ENCODE measurements at places on chromosomes 11 and 22.
A peak's percentile ranks its signal among the peaks of the same experiment; 100 is the strongest.

- peak; percentile 64 for DNase-seq
These were observed 55.6 kb downstream of the P4HA3 start for GRCh38 chr11:74255741-74256375.

GRCh38 chr11:122976734-122977469 is 4.7 kb downstream of the BSX start:
- no peak for DNase-seq

DNA sequence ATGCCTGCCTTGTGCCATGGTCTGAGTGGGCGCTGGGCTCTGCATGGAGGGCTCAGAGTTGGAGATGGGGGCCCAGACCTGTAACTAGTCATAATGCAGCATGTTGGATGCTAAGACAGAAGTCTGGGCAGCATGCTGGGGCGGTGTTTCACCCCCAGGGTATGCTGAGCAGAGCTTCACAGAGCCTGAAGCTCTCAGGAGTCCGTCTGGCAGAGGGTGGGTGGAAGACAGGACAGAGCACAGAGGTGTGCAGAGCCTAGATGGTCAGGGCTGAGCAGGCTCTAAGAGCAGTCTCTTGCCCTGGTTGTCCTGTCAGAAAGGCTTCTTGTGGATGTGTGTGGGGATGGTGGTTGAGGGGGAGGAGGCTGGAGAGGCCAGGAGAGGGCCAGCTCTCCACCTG is 7.2 kb downstream of the TAF6L start:
- DNase-seq = no peak

GRCh38 chr11:61332281-61332796 is 566 bp downstream of the DDB1 start:
- DNase-seq = peak; percentile 67

DNA sequence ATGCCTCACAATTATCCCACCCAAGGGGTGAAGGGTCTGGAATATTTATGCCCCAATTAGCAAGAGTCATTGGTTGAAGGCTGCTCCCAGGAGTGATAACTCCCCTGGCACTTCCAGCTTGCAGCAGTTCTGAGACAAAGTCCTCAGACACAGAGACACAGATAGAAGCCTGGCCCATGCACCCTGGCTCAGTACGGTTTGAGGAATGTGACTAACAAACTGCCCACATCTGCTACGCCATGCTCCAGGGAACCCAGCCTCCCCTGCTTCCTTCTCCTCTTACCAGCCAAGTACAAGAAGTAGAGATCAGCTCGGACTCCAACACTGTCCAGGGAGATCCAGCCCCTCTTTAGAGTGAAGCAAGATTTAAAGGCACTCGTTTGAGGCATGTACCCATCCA is 48.5 kb upstream of the BMAL1 start:
- no peak for DNase-seq

DNA sequence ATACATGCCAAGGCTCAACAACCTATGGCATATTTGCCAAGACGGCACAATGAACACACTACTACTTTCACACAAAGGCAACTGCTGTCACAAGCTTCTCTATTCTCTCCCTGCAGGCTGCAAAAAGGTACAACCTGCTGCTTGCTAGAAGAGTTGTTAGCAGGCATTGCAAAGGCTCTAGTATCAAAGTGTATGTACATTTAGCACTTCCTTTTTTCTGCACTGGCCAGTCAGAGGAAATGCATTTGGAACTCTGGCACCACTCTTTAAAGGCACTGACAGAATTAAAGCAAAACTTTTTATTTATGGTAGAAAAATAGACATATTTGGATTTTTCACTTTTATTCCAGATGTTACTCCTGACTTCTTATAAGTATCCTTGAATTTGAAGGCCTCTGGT is 125.9 kb downstream of the CWF19L2 start:
- DNase-seq = no peak

- peak; percentile 58 for DNase-seq
These were observed 581 bp upstream of the EIF3L start for GRCh38 chr22:37848587-37849088.

- DNase-seq = no peak
These were observed 10.4 kb upstream of the SEPTIN5 start for GRCh38 chr22:19703869-19704268.

GRCh38 chr22:38213990-38214301 is 12.2 kb downstream of the MAFF start:
- DNase-seq = no peak

DNA sequence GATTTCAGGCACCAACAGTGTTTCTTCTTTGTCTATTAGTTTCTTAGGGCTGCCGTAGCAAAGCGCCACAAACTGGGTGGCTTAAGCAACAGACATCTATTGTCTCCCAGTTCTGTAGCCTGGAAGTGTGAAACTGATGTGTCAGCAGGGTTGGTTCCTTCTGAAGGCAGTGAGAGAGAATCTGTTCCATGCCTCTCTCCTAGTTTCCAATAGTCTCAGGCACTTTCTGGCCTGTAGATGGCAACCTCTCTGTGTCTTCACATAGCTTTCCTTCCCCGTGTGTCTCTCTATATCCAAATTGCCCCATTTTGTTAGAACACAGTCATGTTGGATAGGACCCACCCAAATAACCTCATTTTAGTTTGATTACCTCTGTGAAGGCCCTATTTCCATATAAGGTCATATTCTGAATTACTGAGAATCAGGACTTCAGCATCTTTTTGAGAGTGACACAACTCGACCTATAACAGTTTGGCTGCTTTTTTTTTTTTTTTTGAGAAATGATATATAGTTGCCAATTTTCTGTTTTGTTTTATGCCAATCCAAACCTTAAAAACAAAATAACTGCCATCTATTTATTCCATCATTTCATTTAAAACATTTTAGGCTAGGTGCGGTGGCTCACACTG is 108.2 kb downstream of the SLC36A4 start:
- no peak for DNase-seq

- no peak for DNase-seq
These were observed 6.3 kb downstream of the DEAF1 start for GRCh38 chr11:688681-689080.

Measured in activated CD8-positive, alpha-beta memory T cell treated with anti-CD3 and anti-CD28 coated beads, Interleukin-2, amount 50 U/mL, for 48 hours (primary cell).